ENCODE measurements at places on chromosomes 12 and 14. TPM values are rescaled to one million over a fixed set of nuclear protein-coding genes. Genes with fewer than 3 reads are reported as not detected.

Gene ATXN7L3B
- total RNA-seq, result 18.3 TPM

Gene KRT77
- total RNA-seq, result not detected

Gene CLEC6A
- not detected for total RNA-seq

Gene ESPL1
- total RNA-seq, result 22.1 TPM

Gene HHIPL1
- total RNA-seq, result 0.24 TPM

Gene TSPAN11
- not detected for total RNA-seq

Gene BAZ1A
- 29.5 TPM for total RNA-seq

Gene ENDOU
- not detected for total RNA-seq

Gene ZNF268
- 12.7 TPM for total RNA-seq

Gene ACSM4
- total RNA-seq, result not detected

Gene SLC24A4
- total RNA-seq, result 0.21 TPM

Gene MUCL1
- total RNA-seq, result not detected

Gene GLIPR1L2
- not detected for total RNA-seq

Gene IFNG-AS1
- total RNA-seq, result not detected

Gene CDH24
- total RNA-seq, result 5.0 TPM

Gene OR4M1
- not detected for total RNA-seq

Gene SLC17A8
- total RNA-seq, result not detected

Gene CLEC9A
- not detected for total RNA-seq

Gene DLK1
- total RNA-seq, result 0.42 TPM

Gene C1R
- total RNA-seq, result 27.4 TPM

Gene VASH1
- 3.6 TPM for total RNA-seq

Gene ZNF410
- 44.2 TPM for total RNA-seq

Gene TAS2R7
- not detected for total RNA-seq

Gene AREL1
- total RNA-seq, result 27.6 TPM

Gene KRT74
- total RNA-seq, result not detected

Gene STAC3
- 0.36 TPM for total RNA-seq

Gene TMEM179
- 0.54 TPM for total RNA-seq

Gene PTGES3
- 351 TPM for total RNA-seq

Gene STON2
- 0.93 TPM for total RNA-seq

Gene ERP27
- total RNA-seq, result not detected

Gene ITGA7
- total RNA-seq, result 2.2 TPM

Gene LAG3
- total RNA-seq, result 1.5 TPM

Gene GIT2
- total RNA-seq, result 23.3 TPM

Gene TCL1A
- not detected for total RNA-seq

Gene MORN3
- 0.33 TPM for total RNA-seq

Gene LRRK2
- total RNA-seq, result 1.6 TPM

Gene RPGRIP1
- total RNA-seq, result 0.28 TPM

Gene CPNE6
- total RNA-seq, result not detected

Gene TAMALIN
- total RNA-seq, result 0.56 TPM

Gene SPX
- 2.3 TPM for total RNA-seq

Gene GALNT9
- 6.4 TPM for total RNA-seq

Gene POTEG
- total RNA-seq, result not detected

Gene ARHGAP9
- total RNA-seq, result 0.99 TPM

Gene POTEM
- not detected for total RNA-seq

Gene CD163L1
- total RNA-seq, result 0.20 TPM

Gene TPH2
- total RNA-seq, result not detected
